ENCODE measurements at places on chromosomes 2 and 18. TPM values are rescaled to one million over a fixed set of nuclear protein-coding genes. Genes with fewer than 3 reads are reported as not detected.

Gene ANKRD53
- 0.28 TPM for total RNA-seq

Gene ATIC
- total RNA-seq, result 237 TPM

Gene KIAA2012
- not detected for total RNA-seq

Gene UNC80
- total RNA-seq, result 0.02 TPM

Gene ALPI
- not detected for total RNA-seq

Gene ACTG2
- 0.18 TPM for total RNA-seq

Gene TRABD2A
- total RNA-seq, result 16.2 TPM

Gene TTC21B
- 5.1 TPM for total RNA-seq

Gene PLGLB1
- 0.66 TPM for total RNA-seq

Gene TMEM169
- total RNA-seq, result 0.33 TPM

Gene GALNT3
- not detected for total RNA-seq

Gene ADRA2B
- 0.14 TPM for total RNA-seq

Gene NYAP2
- not detected for total RNA-seq

Gene TTN
- 0.01 TPM for total RNA-seq

Gene NOSTRIN
- 1.9 TPM for total RNA-seq

Gene ABCB11
- total RNA-seq, result 0.06 TPM

Gene TUBA3D
- 6.8 TPM for total RNA-seq

Gene SRBD1
- 9.1 TPM for total RNA-seq

Gene FEV
- total RNA-seq, result not detected

Gene NDC80
- total RNA-seq, result 12.8 TPM

Gene SYT4
- not detected for total RNA-seq

Gene ALLC
- 0.11 TPM for total RNA-seq
